Stimulated activated CD8-positive, alpha-beta memory T cell treated with anti-CD3 and anti-CD28 coated beads, Interleukin-15, amount 100 ng/mL, for 24 hours (primary cell): ENCODE measurements at places on chromosomes 6 and 20.

DNA sequence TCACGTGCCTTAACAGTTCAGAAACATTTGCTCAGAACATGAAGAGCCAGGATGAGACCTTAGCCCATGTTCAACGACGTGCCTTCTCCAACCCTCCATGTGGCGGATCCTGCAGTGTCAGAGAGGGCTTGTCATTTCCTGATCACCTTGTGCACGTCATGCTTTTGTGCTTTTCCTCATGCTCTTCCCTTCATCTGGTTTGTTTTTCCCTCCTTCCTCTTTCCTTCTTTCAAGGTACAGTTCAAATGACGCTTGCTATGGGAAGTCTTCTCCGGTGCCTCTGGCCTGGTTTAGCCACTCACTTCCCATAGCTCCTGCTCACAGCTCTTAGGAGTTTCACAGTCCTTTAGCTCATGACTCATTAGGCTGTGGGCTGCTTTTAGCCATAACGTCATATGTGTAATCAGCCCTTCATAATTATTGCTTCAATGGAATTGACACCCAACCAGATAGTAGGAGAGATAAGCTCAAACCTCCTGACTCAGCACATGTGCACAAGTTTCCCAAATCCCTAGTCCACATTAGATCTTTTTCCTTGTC, 102.7 kb upstream of the CNKSR3 start:
- DNase-seq, result no peak

- DNase-seq, result no peak
Observed at GRCh38 chr6:63816982-63817436, 181.4 kb downstream of the PHF3 start.

DNA sequence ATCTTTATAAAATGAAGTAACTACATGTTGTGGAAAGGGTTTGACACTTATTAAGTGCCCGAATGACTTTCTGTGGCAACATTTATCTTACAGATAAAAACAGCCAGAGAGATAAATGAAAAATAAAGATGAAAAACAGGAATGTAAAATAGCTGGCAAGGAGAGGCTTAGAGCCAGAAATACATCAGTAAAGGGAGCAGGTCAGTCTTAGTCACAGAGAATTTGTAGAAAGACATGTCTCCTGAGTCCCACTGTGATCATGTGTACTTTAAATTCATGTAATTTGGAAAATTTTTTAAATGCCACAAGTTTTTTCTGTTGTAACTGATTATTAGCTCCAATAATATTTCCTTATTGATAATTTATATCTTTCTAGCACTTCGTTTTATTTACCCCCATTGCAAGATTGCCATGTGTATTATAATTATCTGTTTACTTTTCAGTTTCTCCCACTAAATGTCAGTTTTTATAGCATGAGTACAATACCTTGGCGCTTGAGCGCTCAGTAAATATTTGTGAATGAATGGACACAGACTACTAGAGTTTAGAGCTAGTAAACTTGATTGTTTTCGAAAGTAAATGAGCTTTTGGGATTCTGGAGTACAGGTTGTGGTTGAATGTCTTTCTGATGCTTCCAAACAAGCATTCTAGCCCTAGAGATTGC, 15.2 kb downstream of the TAB2 start:
- no peak for DNase-seq

- DNase-seq, result no peak
Observed at GRCh38 chr6:39053854-39054576, 5.4 kb downstream of the GLP1R start.

DNA sequence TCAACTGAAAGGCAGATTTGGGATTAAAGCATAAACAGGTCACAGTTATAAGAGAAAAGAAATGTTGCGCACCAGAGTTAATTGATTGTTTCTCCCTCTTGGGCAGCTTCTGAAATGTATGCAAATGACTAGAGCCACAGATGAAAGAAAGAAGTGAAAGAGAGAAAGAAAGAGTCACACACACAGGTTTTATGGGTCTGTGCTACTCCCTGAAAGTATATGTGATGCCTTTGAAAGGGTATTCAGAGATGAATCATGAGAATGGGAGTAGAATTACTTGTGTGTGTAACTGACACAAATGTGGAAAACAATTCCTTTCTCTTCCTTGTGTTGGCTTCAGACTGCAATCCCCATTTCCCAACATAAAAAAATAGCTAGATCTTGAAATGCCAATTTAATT, 196.9 kb downstream of the FOXA2 start:
- no peak for DNase-seq

- DNase-seq, result no peak
Observed at GRCh38 chr20:46195264-46196036, 77.3 kb downstream of the CD40 start.

GRCh38 chr6:149102324-149102723, 215.2 kb upstream of the TAB2 start:
- no peak for DNase-seq

DNA sequence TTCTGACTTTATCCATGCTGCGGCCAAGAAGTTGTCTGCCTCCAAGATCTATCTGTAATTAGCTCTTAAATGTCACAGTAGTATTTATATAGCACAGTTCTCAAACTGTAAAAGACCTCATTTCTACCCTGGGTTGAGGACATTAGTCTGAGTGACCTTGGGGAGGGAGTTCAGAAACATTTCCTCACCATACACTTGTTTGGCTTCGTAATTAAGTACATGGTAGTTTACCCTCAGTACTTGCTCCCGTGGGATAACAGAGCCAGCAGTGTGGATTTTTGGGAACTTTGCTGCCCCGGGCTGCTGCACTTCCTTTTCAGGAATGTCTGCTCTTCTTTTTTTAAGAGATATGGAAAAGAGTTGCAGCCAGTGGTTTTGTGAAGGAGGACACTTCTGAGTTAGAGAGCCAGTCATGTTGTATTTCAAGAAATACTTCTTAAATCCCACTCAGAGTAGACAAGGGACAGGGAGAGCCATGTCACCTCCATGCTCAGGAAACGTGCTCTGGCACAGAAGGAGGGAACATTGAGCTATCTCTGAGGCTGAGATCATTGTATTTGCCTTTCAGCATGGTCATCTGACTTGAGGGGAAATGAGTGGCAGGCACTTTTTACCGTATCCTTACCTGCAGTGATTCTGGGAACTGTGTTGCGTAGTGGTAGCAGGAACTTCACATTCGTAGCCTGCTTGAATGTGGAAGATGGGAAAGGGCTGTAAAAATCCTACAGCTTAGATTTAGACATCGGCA, 33.6 kb downstream of the RPRD1B start:
- no peak for DNase-seq

GRCh38 chr6:17965397-17965796, 22.0 kb downstream of the KIF13A start:
- no peak for DNase-seq

GRCh38 chr6:16512544-16513290, 248.5 kb downstream of the ATXN1 start:
- DNase-seq, result no peak

GRCh38 chr6:5294392-5295211, 33.3 kb downstream of the FARS2 start:
- DNase-seq, result no peak

GRCh38 chr6:138222901-138223546, 4.7 kb upstream of the PBOV1 start:
- no peak for DNase-seq

- no peak for DNase-seq
Observed at GRCh38 chr6:55281215-55281614, 46.1 kb upstream of the GFRAL start.

- no peak for DNase-seq
Observed at GRCh38 chr20:8721098-8721497, 347.8 kb upstream of the PLCB4 start.

DNA sequence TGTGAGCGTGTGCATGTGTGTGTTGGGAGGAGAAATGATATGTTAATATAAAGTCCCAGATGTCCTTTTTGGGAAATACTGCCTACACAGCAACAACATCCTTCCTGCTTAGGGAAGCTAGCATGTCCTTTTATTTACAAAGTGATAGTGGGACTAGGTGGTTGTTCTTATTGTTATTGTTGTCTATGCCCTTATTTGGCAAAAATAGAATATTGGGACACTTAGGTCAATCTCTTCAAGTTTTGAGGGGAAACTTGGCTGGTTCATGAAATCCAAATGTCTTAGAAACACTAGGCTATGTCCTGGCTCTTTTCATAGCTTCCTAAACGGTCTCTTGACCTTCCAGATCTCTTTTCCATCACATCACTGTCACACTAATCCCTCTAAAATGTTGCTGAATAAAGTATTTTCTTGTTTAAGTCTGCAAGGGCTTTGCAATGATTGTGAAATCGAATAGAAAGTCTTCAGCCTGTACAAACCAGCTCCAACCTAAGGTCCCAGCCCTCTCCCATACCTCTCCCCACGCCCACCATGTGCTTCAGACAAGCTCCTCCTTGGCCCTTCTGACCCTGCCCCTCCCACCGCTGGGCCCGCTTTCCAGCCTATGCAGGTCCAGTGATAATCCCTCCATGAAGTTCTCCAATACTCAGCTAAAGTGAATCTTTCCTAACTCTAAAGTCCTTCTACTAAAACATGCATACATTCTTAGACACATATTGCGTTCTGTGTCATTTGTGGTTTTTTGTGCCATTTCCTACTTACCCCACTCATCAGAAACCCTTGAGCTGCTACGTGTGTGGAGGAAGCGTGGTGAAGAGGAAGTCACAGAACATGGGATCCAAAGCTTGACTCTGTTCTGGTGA, 205.1 kb downstream of the LY86 start:
- DNase-seq, result no peak

- DNase-seq, result no peak
Observed at GRCh38 chr6:156720691-156721685, 56.2 kb upstream of the ARID1B start.

DNA sequence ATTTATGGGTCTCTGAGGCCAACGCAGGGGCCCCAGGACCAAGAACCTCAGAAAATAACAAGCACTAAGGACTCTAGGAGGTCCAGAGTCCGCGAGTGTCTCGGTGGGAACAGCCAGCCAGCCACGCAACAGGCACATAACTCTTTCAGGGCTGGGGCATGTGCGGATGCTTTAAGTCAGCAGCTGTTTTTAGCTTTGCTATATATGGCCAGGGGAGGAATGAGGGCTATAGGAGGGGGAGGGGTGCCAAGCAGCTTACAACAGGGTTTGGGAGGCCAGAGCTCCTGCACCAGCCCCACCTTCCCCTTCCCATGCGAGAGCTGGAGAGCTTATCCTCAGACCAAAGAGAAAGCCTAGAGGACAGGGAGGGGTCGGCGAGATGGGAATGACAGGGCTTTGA, 6.2 kb downstream of the JPH2 start:
- no peak for DNase-seq

GRCh38 chr20:1831606-1832005, 63.6 kb upstream of the SIRPA start:
- DNase-seq, result no peak

GRCh38 chr20:4781637-4782377, 60.1 kb downstream of the PRND start:
- DNase-seq, result no peak

DNA sequence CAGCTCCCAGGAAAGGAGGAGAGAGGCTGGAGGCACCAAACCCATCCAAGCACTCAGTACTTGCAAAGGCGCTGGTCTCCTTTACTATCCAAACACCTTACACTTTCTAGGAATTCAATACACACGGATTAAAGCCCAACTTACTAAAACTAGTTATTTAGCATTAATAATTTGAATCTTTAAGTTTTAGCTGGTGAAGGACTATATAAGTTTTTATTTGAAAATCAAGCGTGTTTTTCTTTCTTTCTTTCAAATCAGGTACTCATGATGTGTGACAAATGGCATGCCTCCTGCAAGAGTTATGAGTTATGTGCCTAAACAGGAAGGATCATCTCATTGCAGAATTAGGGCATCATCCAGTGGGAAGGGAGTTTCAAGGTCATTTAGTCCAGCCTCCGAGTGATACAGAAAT, 263.7 kb downstream of the ADGB start:
- no peak for DNase-seq

DNA sequence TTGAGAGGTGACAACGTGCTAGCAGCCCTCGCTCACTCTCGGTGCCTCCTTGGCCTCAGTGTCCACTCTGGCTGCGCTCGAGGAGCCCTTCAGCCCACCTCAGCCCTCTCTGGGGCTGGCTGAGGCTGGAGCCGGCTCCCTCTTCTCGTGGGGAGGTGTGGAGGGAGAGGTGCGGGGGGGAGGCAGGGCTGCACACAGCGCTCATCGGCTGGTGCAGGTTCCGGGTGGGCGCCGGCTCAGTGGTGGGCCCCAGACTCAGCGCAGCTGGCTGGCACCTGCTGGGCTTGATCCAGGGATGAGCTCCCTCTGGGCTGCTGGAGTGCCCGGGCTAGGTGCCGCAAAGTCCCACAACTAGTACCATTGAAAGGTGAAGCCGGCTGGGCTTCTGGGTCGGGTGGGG, 957.8 kb upstream of the GJE1 start:
- no peak for DNase-seq

DNA sequence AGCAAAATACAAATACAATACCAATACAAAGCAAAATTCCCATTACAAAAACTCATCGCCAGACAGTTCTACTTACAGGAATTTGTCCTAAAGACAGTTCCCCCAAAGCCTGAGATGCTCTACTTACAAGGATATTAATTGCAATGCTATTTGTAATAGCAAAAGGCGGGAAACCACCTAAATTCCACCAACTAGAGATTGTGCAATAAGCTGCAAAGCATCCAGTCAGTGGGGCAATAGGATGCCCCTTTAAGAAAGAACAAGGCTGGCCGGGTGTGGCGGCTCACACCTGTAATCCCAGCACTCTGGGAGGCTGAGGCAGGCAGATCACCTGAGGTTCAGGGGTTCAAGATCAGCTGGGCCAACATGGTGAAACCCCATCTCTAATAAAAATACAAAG, 39.1 kb downstream of the FAM209B start:
- no peak for DNase-seq

GRCh38 chr6:134166511-134167261, 114.3 kb upstream of the SLC2A12 start:
- DNase-seq, result no peak

GRCh38 chr6:12233693-12234571, 56.2 kb upstream of the EDN1 start:
- DNase-seq, result no peak

DNA sequence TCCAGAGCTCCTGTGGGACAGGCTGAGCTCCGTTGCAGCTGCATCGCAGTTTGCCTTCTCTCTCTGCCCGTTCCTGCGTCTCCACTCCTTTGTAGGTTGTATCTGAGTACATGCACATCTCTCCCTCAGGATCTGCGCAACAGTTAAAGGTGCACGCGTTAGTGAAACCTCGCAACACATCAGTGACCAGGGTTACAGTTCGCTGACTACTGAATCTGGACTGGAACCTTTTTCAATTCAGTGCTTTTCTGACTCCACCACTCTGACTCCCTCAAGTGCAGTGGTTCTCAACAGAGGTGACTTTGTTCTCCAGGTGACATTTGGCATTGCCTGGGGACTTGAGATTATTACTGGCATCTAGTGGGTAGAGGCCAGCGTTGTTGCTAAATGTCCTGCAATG, 44.0 kb downstream of the UST start:
- no peak for DNase-seq

- DNase-seq, result no peak
Observed at GRCh38 chr6:162962093-162962492, 234.3 kb downstream of the PACRG start.

- no peak for DNase-seq
Observed at GRCh38 chr6:74579047-74579446, 626.8 kb downstream of the COL12A1 start.

- DNase-seq, result no peak
Observed at GRCh38 chr6:125974214-125974866, 12.0 kb upstream of the TRMT11 start.

GRCh38 chr20:26243731-26244130, 547.1 kb upstream of the ZNF337 start:
- DNase-seq, result no peak

GRCh38 chr6:34028691-34029360, 117.1 kb downstream of the GRM4 start:
- DNase-seq, result no peak
